ENCODE measurements at places on chromosomes 4 and X. TPM values are rescaled to one million over a fixed set of nuclear protein-coding genes. Genes with fewer than 3 reads are reported as not detected.

DNA sequence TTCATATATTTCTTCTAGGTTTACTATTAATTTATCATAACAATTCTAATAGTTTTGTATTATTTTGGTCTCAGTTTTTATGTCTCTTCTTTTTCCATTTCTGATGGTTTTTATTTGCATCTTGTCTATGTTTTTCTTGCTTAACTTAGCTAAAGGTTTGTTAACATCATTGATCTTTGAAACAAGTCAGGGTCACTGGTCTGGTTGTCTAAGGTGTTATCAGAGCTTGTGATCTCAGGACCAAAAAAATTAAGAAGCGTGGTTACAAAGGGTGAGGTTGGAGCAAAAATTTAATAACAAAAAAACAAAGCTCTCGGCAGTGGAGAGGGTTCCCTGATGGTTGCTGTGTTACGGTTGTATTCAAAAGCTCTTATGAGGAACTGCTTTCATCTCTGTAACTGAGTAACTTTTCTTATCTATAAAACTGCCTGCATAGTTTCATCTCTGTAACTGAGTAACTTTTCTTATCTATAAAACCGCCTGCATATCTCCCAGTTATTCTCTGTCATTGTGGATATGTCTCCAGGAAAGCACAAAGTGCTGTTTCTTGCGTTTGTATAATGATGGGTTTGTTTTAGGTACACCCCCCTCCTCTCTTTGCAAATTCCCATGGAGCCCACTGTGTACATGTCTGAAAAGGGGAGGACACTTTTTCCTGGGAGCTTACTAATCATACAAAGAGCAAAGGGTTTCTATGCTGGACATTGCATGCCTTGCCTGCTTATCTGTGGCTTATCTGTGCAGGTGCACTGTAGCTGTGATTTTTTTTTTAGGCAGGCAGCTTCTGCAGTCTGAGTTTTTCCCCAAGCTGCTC, 62.4 kb upstream of the UGT2B15 start:
- peak overlapping the region; percentile 82 for H3K27ac ChIP-seq
- H3K4me3 ChIP-seq = no peak overlapping the region
- no peaks in the 10 kb centered on the region for H3K27me3 ChIP-seq

DNA sequence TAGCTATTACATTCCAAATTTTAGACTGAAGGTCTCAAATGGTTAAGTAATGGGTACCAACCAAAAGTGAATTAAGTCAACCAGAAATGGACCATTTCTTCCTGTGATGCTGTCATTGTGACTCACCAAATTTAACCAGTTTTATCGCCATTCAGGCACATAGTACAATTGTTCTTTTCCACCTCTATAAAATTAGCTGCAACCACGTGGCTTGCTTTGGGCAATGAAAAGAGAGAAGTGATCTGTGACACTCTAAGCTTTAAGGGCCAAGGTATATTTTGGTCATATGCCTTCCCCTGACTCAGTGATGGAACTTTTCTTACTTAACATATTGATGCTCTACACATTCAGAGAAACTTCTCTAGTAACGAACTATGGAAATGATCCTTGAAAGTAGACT, 20.3 kb upstream of the PHF8 start:
- H3K36me3 ChIP-seq = no peaks in the 10 kb centered on the region
- no peak overlapping the region for H3K27ac ChIP-seq
- H3K4me3 ChIP-seq = no peak overlapping the region
- H3K27me3 ChIP-seq = no peaks in the 10 kb centered on the region
- no peaks in the 10 kb centered on the region for H3K4me1 ChIP-seq

DNA sequence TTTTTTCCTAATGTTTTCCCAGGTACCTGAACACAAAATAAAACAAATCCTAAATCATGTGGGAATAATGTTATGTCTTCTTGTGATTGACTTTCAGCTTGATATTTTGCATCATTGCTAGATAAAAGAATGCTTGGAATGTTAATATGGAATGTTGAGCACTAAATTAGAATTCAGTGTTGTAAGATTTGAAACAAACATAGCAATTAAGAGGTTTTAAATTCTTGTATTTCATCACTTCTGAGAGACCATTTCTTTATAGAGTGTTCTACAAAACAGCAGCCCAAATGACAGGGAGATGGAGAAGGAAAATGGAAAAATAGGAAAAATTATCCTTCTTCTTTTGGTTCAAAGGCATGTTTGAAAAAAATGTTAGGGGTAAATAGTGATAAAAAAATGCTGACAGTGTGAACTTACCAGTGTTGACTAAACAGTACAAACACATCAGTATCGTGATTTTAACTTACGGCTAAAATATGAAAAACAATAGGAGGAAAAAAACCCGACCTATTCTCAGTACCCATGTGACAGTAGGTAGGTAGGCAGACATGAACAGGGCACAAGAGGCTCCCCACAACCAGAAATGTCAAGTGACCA, 102.6 kb upstream of the PDE5A start:
- H3K36me3 ChIP-seq = no peaks in the 10 kb centered on the region
- H3K27me3 ChIP-seq = no peaks in the 10 kb centered on the region
- no peak overlapping the region for H3K4me3 ChIP-seq
- H3K27ac ChIP-seq = peak overlapping the region; percentile 69
- peaks cover 38% of the 10 kb centered on the region for H3K4me1 ChIP-seq

DNA sequence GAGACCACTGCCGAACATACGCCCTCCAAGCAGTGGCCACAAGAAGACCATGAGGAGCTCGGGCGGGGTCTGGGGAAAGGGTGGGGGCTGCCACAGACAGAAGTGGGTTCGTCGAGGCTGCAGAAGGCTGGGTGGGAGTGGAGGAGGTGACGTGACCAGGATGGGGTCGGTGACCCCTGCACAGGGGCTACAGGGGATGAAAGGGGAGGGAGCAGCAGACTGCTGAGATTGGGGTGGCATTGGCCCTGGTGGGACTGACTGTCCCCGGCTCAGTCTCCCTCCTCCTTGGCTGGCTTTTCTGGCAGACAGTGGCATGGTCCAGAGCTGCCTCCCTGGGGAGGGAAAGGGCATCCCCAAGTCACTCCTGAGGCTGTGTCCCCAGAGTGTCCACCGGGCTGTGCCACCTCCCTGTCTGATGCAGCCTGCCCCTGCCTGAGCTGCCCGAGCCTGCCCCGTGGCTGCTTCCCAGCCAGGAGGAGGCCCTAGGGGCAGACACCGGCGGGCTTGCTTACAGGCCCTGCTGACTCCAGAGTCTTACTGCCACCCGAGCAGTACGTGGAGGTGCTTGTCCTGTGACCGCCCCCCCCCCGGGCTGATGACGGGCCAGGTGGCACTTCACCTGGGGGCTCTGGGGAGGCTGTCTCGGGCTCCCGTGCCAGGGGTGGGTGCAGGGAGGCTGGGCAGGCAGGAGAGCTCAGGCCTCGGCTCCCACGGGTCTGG, 7.2 kb downstream of the SH3BP2 start:
- H3K27me3 ChIP-seq = no peaks in the 10 kb centered on the region
- DNase-seq = no peak
- H3K36me3 ChIP-seq = no peaks in the 10 kb centered on the region
- H3K27ac ChIP-seq = peak overlapping the region; percentile 94
- H3K4me3 ChIP-seq = no peak overlapping the region

DNA sequence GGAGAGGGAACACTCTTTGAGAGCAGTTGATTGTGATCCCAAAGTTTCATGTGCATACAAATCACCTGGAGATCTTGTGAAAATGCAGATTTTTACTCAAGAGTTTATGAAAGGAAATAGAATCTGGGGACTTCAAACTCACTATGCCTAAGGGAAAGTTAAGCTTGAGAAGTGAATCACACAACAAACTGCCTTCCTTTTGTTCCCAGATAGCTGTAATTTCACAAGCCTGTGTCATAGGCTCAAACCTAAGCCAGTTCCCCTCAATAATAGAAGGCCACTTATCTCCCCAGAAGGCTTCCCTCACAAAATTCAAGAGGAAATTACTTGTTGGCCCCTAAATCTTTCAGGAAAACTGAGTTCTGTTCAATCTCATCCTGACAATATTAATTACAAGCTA, 132.8 kb upstream of the MAGEB16 start:
- no peaks in the 10 kb centered on the region for H3K4me1 ChIP-seq
- H3K4me3 ChIP-seq = no peak overlapping the region
- no peak for DNase-seq
- H3K27ac ChIP-seq = no peak overlapping the region
- no peaks in the 10 kb centered on the region for H3K27me3 ChIP-seq

DNA sequence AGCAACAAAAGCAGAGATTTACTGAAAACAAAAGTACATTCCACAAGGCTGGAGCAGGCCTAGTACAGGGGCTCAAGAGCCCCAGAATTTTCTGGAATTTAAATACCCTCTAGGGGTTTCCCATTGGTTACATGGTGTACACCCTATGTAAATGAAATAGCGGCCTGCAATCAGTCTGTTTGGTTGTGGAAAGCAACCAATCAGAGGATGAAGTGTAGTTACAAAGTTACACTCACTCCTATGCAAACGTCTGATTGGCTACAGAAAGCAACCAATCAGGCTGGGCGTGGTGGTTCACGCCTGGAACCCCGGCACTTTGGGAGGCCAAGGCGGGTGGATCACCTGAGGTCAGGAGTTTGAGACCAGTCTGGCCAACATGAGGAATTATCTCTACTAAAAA, 13.8 kb upstream of the TXLNG start:
- no peaks in the 10 kb centered on the region for H3K27me3 ChIP-seq
- DNase-seq = no peak

DNA sequence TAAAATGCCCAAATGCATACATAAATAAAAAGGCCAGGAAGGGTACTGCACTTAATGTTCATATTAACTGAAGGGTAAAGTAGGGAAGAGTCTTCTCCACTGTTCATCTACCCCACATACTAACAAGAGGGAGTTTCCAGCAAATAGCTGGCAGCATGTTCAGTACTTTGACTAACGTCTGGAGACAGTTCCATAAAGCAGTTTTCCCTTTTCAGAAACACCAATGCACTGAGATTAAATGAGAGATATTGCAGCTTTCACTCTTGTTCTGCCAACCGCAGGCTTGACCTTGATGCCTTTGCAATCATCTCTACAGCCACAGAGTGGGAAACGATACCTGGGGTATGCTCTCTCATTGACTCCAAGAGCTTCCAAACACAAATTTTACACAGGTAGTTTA, 2123.1 kb upstream of the TENM3 start:
- no peaks in the 10 kb centered on the region for H3K4me1 ChIP-seq
- H3K27me3 ChIP-seq = no peaks in the 10 kb centered on the region

DNA sequence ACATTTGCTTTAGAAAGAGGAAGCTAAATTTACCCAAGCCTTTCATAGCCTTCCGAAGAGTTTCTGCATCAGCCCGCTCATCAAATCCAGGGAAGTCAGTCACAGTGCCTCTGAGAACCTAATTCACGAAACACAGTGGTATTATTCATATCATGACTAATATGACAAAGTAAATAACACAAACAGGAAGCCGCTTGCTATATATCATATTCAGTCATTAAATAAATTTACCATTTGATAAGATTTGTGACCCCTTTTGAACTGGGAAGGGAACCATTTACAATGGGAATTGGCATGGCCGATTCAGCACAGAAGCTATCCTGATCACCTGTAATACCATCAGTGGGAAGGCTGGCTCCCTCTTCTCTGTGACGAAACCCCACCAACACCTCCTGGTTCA, 10.5 kb downstream of the ANXA5 start:
- H3K4me1 ChIP-seq = peaks cover 20% of the 10 kb centered on the region
- DNase-seq = no peak
- no peak overlapping the region for H3K4me3 ChIP-seq
- H3K27ac ChIP-seq = no peak overlapping the region

- no peak overlapping the region for H3K27ac ChIP-seq
- no peak for DNase-seq
- no peaks in the 10 kb centered on the region for H3K4me1 ChIP-seq
- H3K36me3 ChIP-seq = no peaks in the 10 kb centered on the region
- no peak overlapping the region for H3K4me3 ChIP-seq
Measured at GRCh38 chrX:121831601-121832000, 784.2 kb downstream of the GLUD2 start.

GRCh38 chr4:92235731-92236130, 68.0 kb upstream of the GRID2 start:
- H3K4me3 ChIP-seq = no peak overlapping the region
- H3K4me1 ChIP-seq = peaks cover 6% of the 10 kb centered on the region
- DNase-seq = no peak
- H3K36me3 ChIP-seq = no peaks in the 10 kb centered on the region
- no peak overlapping the region for H3K27ac ChIP-seq
- no peaks in the 10 kb centered on the region for H3K27me3 ChIP-seq

DNA sequence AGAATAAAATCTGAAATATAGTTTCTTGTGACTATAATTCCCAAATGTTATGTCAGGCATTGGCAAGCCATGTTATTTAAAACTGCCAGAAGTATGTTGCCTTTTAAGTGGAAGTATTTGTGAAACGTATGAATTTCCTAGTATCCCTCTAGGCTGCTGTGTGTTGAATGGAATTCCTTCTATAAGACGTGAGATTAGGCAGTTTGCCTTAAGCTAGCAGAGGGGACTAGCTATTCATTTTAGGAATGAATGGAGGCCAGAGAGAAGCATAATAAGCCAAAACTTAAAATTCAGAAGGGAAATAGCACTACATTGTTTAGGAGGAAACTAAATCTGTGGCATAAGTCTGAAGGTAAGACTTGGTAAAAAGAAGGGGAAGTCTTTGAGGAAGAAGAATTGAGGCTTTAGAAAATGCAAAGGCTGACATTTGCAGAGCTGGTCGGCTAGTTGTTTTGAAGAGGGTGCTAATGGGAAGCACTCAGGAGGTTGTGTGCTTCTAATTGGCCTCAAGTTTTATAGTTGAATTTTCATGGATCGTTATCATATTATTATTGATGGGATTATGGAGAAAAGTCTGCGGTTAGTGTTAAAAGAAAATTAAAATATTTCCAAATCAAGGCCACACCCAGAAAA, 57.1 kb downstream of the TMEM131L start:
- no peak for DNase-seq
- H3K4me1 ChIP-seq = peaks cover 30% of the 10 kb centered on the region
- no peaks in the 10 kb centered on the region for H3K27me3 ChIP-seq
- H3K4me3 ChIP-seq = no peak overlapping the region
- H3K36me3 ChIP-seq = no peaks in the 10 kb centered on the region

GRCh38 chr4:6309777-6310176, 40.1 kb downstream of the WFS1 start:
- H3K4me1 ChIP-seq = peaks cover 5% of the 10 kb centered on the region
- peaks cover 12% of the 10 kb centered on the region for H3K27me3 ChIP-seq
- peak overlapping the region; percentile 67 for H3K4me3 ChIP-seq
- DNase-seq = no peak

DNA sequence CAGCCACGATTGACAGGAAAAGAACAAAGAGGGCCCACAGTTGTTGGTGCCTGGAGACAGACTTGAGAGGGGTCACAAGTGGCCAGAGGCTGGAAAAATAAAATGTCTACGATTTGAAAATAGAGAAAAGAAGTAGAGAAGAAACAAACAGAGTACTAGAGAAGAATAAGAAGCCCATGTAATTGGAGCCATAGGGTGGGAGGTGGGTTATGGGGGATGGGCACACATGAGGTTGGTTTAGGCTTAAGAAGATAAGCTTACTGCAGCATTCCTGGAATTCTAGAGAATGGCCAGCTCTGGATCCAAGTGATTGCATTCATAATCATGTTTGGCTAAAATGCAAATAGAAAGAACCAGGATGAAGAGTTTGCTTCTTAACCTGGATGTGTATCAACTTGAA, 210.7 kb downstream of the MAML3 start:
- no peaks in the 10 kb centered on the region for H3K27me3 ChIP-seq
- H3K4me3 ChIP-seq = no peak overlapping the region
- no peak overlapping the region for H3K27ac ChIP-seq
- no peaks in the 10 kb centered on the region for H3K4me1 ChIP-seq
- H3K36me3 ChIP-seq = no peaks in the 10 kb centered on the region
- DNase-seq = no peak

PCSK1N gene
- total RNA-seq = 39.0 TPM

SRPX gene
- total RNA-seq = 82.4 TPM

GLUD2 gene
- total RNA-seq = 15.2 TPM

NLRP2B gene
- total RNA-seq = not detected

TKTL2 gene
- total RNA-seq = not detected

PPEF1 gene
- total RNA-seq = 0.36 TPM

SHROOM4 gene
- total RNA-seq = 7.1 TPM

ANKRD50 gene
- total RNA-seq = 37.4 TPM

XAGE2 gene
- 0.77 TPM for total RNA-seq

HPGD gene
- total RNA-seq = 129 TPM

TSPAN7 gene
- total RNA-seq = 12.3 TPM

TCEAL1 gene
- 113 TPM for total RNA-seq

Measured in hepatocyte (in vitro differentiated cells).